ENCODE measurements at places on chromosomes 2 and 18.

- no peak for DNase-seq
These were observed 95.6 kb downstream of the SP3 start for GRCh38 chr2:173869244-173870229.

DNA sequence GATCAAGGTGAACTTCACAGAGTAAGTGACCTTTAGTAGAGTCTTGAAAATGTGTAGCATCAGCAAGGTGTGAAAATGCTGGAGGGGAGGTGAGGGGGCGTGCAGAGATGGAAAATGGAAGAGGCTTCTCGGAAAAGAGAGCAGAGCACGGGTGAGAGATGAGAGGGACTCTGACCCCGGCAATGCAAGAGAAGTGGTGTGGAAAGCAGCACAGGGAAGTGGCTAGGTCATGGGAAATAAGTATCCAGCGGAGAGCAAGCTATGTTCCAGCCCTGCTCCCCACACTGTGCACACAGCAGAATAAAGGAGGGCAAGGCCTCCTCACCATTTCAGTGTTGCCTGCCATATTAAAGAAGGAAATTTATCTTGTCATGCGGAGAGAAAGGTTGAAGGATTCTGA, 241.7 kb upstream of the DOK6 start:
- DNase-seq, result no peak

DNA sequence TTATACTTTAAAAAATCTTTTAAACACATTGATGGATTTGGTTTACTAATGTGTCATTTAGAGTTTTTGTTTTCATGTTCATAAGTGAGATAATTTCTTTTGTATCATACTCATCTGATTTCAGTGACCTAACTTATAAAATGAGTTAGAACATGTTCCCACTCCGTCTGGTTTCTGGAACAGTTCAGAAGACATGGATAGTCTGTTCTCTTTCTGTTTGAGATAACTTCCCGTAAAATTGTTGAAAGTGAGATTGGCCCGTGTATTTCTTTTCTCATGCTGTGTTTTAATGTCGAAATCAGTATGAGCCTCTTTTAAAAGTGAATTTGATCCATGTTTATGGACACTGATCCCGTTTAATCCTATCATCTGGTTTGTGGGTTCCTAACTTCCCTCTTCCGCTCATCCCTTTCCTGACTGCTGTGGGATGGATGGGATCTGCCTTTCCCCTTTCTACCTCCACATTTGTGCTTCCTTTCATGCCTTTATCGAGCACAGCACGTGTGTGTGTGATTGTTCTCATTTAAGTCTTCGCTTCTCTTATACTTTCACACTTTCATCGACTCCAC, 78.9 kb downstream of the COPS8 start:
- no peak for DNase-seq

GRCh38 chr2:64858541-64859311, 130.5 kb upstream of the SLC1A4 start:
- DNase-seq, result peak; percentile 66

- DNase-seq, result no peak
These were observed 21.3 kb upstream of the BOD1L2 start for GRCh38 chr18:57125627-57126026.
